ENCODE measurements at places on chromosomes 6 and 20.

- DNase-seq = no peak
Observed at GRCh38 chr6:17484201-17484849, 90.9 kb downstream of the CAP2 start.

DNA sequence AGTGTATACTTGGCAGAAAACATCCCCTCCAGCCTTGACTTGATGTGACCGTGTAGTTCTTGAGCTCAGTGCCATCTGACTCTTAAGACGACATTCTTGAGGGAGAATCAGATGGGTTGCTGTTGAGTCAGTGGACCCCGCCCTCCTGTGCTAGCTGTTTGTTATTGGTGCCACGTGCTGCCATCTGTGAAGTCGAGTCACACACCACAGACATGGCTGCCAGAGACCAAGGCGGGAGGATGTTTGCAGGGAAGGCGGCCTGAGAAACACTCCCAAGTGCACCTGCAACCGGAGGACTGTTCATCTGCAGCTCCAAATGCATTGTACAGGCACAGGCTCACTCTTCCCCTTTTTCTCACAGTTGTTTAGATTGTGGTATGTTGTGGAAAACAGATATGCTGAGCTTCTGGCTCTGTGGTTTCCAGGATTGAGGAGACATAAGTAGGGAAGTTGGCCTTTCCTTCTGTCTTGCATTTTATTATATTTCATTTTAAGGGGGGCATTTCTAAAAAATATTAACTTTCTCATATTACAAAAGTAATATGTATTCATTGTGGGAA, 345.3 kb upstream of the ZFP64 start:
- no peak for DNase-seq

DNA sequence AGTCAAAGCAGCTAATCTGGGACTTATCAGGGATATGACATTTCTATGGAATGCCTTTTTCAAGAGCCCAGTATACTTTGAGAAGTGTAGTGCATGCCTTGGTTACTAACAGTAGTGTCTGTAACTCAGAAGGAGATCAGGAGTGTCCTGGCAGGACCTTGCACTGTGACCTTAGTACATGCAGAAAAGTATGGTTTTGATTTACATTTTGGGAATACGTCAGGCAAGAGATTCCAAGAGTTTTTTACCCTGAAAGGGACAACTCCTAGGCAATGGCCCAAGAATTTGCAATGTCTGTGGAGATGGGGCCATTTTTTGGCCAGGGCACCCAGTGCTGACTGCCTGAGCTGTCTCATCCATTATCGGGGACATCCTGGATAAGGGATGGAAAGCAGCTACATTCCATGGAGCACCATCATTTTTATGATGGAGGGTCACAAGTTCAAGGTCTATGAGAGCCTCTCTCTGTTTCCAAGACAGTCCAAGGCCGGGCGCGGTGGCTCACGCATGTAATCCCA, 80.2 kb downstream of the FAM50B start:
- DNase-seq = no peak

GRCh38 chr6:124963416-124963785, 1.2 kb downstream of the RNF217 start:
- DNase-seq = no peak

DNA sequence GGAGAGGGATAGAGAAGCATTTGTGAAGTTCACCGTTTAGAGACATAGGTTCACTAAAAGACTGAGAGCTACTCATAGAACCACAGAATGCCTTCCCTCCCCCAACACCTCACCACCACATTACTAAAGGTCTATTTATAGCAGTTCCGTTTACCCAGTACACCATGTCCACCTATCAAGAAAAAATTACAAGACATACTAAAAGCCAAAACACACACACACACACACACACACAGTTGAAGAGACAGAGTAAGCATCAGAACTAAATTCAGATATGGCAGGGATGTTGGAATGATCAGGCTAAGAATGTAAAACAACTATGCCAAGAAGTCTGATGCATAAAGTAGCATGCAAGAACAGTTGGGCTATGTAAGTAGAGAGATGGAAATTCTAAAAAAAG, 52.3 kb downstream of the SLC22A3 start:
- no peak for DNase-seq

DNA sequence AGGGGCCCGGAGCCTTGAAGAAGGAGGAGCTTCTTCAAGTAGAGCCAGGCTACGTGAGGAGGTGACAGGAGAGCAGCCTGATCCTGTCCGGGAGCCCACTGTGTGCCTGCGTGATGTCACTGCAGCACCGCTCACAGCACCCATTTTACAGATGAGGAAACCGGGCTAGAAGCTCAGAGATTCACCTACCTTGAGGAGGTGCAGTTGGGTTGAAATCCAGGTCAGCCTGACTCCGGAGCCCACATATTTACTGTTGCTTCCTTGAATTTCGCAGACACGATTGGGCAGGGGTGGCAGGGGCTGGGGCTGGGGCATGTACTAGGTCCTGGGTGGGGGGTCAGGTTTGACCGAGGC, 12.5 kb downstream of the VSTM2L start:
- no peak for DNase-seq

- DNase-seq = no peak
Observed at GRCh38 chr6:101716810-101717209, 323.3 kb downstream of the GRIK2 start.

GRCh38 chr6:106869203-106869602, 105.3 kb downstream of the CD24 start:
- no peak for DNase-seq

DNA sequence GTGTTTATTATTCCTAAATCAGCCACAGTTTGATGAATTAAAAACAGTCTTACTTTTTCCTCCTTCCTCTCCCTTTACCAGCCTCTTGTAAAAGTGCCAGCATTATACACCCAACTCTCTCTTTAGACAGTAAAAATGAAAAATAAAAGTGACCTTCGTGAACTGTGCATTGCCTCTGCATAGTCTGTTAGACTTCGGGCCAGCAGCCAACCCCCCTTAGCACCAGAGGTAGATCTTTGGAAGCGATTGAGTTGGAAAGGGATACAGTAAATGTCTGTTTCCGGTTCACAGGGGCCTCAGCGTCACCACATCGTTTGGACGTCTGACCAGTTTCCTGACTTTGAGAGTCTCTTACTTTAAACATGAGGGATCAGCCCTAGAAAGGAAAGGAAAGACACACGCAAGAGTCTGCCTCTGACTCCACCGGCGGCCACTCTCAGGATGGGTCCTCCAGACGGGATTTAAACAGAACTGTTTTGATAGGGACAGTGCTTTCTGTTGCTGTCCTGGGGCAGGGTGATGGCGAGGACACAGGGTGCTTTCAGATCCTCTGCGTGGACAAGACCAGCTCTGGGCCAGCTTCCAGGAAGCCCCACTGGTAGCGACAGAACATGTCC, 206.6 kb upstream of the PREP start:
- no peak for DNase-seq

DNA sequence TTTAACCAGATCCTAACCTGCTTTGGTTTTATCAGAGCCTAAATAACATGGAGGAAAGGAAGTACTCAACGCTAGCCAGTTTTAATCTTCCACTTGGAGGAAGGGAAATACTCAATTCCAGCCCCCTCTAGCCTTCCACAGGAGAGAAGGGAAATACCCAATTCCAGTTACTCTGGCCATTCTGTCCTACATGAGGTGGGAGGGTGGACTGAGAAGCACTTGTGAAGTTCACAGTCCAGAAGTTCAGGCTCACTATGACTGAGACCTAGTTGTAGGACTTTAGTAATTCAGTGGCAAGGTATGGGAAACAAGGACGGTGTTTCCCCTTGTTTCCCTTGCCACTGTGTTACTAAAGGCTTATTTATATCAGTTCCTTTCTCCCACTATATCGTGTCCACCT, 672.0 kb downstream of the RFPL4B start:
- DNase-seq = no peak

- DNase-seq = no peak
Observed at GRCh38 chr20:50642288-50642803, 49.0 kb downstream of the RIPOR3 start.

DNA sequence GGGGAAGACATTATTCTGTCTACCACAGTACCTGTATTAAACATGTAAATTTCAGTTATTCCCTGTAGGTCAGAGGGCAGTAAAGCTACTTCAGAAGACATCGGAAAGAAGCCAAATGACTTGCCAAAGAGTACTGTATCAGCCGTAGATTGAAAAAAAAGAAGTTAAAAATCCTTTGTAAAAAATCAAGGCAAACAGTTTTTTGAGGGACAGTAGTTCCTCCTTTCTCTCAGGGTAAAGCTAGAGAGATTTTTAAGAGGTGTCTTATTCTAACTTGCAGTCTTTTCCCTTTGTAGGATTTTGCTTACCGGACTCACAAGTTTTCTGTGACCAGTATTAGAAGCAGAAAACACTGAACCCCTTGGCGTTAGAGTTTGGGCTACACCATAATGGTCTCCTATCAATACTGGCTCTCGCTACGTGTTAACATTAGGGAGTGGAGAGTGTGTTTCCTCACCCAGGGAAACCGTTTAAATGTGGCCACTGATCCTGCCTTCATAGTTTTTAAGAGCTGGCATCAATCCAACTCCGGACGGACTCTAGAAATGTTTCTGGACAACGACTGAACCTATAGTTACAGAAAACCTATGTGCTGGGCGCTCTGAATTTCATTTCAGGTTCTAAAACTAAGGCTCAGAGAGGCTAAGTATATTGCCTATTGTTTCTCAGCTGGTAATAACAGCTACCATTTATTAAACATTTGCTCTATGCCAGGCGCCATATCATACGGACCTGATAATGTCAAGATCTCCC, 1.3 kb upstream of the ASXL1 start:
- DNase-seq = no peak

DNA sequence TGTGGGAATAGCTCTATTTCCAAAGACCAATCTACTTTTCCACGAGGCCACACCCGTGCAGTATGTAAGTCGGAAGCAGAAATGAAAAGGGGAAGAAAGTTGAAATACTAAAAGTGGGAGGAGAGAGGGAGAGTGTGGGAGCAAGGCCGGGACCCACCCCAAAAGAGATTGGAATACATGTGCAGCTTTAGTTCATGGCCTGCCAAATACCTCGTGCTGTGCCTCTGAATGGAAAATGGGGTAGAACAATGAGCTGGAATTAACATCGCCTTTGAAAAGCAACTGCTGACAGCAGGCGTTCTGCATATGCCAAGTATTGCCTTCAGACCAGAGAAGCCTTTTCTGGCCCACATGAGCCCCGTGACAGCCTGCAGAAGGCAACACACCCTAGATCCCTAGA, 155.6 kb downstream of the CD83 start:
- no peak for DNase-seq

DNA sequence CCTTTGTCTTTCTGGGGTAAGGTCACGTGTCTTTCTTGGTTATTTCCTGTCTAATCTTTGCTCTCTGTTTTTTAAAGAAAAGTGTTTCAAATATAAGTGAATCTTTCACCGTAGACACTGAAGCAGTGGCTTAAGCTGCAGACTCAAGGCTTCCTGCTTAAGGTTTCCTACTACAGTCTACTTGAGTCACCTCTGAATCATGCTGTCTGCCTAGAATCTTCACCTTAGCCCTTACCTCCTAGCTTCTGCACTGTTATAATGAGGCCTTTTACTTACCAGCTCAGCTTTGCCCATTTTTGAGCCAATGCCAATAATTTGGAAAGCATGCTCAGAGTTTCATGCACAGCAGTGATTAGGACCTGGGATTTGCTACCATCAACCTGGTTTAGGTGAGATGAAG, 30.6 kb downstream of the ADGRF4 start:
- DNase-seq = no peak

DNA sequence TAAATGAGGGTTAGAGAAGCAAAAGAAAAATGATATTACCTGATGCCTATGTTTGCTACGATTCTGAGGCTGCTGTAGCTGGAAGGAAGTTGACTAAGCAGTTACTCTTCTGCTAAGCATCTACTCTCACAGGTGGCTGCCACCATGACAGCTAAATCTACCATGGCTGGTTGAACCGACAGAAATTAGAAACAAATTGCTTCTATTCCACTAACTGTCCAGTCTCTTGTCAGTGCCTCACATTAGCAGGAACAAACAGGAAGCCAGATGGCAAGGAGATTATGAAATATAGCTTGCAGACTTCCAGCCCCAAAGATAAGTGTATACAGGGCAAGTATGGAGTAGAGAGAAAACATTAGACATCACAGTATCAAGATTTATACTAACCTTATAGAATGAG, 59.4 kb upstream of the TMEM200A start:
- DNase-seq = no peak

DNA sequence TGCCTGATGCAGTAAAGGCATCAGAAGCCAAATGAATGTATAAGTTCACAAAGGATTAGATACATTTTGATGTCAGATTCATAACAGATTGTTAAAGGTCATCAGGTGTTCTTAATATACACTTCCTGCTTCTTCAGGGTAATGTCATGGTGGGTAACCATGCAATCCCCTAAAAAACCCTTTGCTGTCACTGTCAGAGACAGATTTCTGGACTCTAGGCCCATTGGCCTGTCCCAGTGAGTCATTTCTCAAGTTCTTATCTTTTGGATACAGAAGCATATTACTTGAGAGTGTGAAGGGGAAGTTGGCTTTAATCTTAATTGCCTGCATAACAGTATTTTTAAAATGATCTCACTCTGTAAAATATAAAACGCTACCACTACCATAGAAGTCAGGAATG, 895.6 kb upstream of the MAP3K7 start:
- no peak for DNase-seq
